NCI-H1105 (cell line): ENCODE measurements at places on chromosomes 16 and 17.

DNA sequence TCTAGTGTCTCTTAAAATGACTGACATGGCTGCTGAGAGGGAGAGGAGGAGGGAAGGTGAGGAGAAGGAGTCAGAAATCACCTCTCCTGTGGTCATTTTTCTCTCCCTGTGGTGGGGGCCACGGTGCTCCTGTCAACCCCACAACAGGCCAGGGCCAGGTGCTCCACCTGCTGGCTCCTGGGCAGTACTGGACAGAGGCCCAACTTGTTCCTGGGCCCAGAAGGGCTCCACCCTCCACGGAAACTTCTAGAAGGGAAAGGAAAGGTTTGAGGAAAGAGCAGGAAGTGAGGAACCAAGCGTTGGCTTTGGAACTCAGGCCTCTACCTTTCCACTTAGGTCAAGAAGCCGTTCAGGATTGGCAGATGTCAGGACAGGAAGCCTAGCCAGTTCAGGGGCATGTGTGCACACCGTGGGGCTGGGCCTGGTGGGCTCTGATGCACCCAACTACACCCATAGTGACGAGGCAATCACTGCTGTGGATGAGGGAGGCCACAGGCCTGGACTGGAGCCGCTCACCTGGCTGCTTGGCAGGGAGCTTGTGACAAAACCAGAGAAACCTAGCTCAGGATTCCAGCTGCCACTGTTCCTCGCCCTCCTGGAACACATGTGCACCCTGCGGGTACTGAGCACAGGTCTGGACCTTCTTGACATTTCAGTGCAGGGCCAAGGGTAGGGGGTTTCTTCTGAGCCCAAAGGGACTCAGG is 36.1 kb downstream of the WNT3 start:
- no peak for DNase-seq

DNA sequence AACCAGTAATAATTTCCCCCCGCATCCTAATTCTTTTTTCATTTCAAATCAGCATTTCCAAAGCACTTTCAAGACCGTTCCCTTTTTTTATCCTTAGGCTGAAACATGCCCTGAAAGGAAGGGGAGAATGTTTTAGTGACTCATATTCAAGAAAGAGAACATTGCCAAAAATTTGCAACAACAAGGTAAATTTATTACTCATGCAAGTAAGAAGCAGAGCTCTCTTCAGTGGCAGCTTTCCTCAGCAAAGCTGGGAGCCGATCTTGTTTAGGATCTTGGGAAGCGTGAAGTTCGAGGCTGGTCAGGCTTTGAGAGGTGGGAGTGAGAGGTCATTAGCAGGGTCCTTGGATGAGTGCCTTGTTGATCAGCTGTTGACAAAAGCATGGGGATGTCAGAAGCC is 129.5 kb downstream of the PRKCA start:
- DNase-seq = no peak

DNA sequence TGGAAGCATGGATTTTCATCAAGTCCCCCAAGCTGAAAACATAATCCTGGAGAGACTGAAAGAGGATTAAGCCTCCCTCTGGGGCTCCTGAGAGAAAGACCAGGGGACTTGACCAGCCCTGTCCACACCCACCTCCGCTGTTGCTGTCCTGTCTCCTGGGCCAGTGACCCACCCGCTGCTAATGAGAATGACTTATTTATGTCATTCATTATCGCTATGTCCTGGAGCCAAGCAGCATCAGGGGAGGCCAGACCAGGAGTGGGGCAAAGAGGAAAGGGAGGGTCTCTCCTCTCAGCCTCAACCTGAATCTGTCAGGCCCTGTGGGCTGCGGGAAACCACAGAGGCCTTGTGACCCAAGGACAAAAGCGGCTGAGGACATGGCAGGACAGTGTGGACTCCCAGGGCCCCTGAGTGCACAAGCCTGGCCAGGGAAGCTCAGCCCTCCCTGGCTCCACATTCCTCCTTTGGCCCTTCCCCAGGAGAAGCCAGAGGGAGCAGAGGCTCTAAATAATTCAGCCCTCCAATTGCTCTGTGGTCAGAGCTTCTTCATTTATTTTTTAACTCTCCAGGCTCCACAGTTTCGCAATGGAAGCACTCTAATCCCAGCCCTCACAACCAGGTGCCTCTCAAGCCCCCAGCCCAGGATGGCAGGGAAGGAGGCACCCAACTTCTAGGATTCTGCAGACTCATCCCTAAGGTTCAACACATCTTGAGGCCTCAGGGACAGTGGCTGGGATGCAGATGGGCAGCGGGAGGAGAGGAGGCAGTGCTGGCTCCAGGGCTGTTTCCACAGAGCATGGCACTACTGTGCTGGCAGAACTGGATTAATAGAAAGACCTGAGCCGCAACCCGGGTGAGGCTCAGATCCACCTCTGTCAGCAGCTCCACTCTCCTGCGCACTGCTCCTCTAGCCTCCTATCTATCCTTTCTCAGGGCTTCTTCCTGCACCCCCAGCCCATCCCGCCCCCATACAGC is 19.1 kb downstream of the CUEDC1 start:
- DNase-seq = no peak

DNA sequence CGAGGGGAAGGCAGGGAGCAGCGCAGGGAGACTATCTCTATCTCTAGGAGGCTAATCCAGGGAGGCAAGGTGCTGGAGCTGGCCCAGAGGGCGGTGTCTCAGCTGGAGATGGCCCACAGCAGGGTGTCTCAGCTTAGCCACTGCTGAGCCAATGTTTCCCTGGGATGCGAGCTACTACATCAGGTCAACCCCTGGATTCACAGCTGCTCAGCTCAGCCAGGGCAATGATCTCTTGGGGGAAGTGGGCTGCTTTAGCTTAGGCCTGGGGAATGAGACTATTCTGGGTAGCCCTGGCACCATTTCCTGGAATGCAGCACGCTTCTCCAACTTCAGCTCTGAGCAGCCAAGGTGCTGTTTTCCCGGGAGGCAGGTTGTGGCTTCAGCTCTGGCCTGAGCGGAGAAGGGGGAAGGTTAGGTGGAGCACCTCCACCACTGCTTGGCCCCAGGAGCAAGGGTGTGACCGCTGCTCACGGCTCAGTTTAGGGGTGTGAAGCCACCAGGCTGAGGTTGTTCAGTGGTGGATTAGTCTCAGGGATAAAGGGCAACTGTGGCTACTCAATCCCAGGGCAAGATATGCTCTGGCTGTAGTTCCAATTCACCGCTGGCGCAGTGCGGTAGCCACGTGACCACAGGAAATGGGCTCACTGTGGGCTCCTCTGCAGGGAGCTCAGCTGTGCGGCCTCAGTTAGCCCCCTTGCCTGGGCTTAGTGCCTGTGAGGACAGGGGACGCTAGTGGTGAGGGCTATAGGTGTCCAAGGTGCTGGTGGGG is 5.2 kb upstream of the PRSS21 start:
- DNase-seq = no peak

DNA sequence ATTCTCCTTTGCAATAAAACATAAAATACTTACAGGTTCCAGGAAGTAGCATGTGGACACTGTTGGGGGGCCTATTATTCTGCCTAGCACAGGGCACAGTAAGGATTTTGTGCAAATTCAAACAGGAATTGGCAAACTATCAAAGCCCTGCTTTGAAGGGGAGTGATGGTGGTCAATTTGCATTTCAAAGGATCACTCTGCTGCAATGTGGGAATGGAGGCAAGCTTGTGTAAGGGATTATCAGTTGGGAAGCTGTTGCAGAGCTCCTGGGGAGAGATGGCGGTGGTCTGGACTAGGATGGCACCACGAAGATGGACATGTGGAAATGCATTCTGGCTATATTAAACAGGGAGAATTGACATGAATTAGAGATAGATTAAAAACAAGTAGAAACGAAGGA is 990.7 kb upstream of the RBFOX1 start:
- DNase-seq = no peak

DNA sequence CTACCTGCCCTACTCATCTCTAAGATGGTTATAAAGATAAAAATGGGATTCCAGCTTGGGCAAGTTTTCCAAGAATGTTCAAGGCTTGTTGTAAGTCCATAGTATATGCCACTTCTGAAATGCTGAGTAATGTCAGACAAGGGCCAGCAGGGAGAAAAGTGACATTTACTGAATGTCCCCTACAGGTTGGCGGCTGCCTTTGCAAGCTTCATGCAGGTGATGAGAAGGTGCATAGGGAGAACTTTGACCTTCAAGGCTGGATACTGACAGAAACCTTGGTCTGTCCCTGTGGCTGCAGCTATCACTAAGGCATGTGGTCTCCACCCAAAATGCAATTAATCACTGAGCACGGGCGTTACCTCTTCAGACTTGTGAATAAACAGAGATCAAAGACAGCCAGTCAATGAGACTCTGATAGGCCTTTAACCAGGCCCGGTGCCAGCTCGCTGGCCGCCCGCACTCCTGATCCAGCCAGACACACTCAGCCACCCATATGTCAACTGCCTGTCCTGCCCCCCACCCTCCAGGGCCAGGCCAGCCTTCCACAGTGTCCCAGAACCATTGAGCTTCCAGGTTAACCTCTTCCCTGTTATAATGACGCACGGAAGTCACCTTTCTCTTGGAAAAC is 26.8 kb upstream of the AXIN2 start:
- DNase-seq = peak; percentile 4

DNA sequence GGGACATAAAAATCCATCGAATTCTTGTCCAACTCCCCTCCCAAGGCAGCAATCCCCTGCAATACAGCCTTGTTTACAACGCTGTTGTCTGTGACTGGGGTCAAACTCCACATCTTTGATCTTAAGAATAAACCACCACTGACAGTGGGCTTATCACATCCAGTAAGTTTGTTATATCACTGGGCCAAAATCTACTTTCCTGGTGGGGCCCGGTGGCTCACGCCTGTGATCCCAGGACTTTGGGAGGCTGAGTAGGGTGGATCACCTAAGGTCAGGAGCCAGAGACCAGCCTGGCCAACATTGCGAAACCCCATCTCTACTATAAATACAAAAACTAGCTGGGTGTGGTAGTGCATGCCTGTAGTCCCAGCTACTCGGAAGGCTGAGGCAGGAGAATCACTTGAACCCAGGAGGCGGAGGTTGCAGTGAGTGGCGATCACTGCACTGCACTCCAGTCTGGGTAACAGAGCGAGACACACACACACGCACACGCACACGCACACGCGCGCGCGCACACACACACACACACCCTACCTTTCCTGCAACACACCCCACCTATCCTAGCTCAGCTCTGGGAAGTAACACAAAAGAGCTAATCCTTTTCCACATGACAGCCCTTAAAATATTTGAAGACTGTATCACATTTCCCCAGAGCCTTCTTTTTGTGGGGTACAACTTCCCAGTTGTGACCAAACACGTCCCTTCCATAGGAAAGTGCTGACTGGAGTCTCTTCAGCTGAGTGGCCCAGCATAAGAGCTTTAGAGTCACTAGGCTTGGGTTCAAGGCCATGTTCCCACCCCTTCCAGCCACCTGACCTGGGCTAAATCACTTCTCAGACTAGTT is 20.9 kb upstream of the ABCC1 start:
- no peak for DNase-seq

GRCh38 chr17:51667706-51668083 is 407.3 kb downstream of the UTP18 start:
- DNase-seq = no peak

DNA sequence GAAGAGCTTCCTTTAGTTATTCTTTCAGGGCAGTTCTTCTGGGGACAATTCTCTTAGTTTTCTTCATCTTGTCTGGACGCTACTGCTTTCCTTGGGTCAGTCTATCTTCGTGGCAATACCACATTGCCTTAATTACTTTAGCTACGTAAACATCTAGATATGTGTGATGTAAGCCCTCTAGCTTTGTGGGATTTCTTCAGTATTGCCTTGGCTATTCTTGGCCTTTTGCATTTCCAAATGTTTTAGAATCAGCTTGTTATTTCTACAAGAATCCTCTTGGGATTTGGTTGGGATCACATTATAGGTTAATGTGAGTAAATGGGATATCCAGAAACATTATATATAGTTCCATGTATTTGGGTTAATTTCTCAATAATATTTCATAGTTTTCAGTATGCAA is 9.0 kb upstream of the ST6GALNAC2 start:
- no peak for DNase-seq

- no peak for DNase-seq
These were observed 276.9 kb downstream of the SHISA9 start for GRCh38 chr16:13178318-13178717.

DNA sequence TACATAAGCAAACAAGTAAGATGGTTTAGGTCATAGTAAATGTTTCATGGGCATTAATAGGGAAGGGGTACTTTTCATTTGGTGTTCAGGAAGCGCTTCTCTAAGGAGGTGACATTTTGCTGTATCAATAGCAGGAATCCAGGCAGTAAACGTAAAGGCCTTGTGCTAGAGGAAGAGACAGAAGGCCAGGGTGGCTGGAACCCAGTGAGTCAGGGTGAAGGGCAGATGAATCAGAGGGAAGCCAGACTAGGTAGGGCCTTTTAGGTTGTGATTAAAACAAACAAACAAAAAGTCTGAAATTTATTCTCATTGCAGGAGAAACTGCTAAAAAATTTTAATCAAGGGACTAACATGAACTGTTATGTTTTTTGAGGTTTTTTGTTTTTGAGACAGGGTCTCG is 6.5 kb downstream of the BMERB1 start:
- no peak for DNase-seq

DNA sequence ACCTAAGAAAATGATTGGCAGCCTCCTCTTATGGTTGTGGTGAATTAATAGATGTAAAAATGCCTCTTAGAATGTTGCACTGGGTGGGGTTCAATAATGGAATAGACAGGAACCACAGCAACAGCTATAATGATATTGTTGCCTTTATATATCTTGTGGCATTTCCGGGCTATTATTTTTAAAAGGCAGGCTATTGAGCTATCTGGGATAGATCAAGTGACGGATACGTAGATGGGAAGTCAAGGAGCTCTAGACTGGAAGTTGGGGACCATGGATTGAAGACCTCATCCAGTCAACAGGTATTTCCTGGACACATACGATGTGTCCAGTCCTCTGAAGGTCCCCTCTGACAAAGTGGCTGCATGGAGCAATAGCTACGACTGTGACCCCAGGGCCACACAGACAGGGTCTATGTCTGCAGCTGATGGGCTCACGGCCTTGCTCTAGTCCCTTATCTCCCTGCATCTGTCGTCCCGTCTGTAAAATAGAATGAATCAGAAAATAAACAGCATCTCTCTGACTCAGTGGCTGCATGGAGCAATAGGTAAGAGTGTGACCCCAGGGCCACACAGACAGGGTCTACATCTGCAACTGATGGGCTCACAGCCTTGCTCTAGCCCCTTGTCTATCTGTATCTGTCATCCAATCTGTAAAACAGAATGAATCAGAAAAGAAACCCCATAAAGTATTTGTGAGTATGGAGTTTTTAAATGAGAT is 117.7 kb upstream of the FOXF1 start:
- no peak for DNase-seq

DNA sequence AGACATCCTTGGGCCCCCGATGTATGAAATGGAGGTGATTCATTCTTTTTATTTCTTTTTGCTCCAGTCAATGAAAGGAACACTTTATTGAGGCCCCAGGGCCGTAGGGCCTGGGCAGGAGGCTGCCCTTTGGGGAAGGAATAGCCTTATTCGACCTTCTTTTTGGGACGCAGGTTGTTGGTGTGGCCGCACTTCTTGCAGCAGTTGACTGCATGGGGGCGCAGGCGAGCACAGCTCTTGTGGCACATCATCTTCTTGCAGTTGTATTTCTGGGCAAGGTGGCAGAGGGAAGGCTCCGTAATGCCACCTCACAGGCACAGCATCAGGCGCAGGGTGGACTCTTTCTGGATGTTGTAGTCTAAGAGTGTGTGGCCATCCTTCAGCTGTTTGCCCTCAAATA is 50.9 kb downstream of the SIAH1 start:
- DNase-seq = no peak
